ENCODE measurements at places on chromosomes 5 and 9.
A peak's percentile ranks its signal among the peaks of the same experiment; 100 is the strongest.

- H3K4me1 ChIP-seq: no peaks in the 10 kb centered on the region
- no peaks in the 10 kb centered on the region for H3K36me3 ChIP-seq
- no peak overlapping the region for H3K4me3 ChIP-seq
- no peak overlapping the region for H3K27ac ChIP-seq
- no peaks in the 10 kb centered on the region for H3K27me3 ChIP-seq
Measured at GRCh38 chr5:98464737-98465330, 308.6 kb upstream of the RGMB start.

- H3K27ac ChIP-seq: no peak overlapping the region
- no peak overlapping the region for H3K4me3 ChIP-seq
- no peak for DNase-seq
- no peaks in the 10 kb centered on the region for H3K27me3 ChIP-seq
Measured at GRCh38 chr5:23389291-23390101, 117.9 kb upstream of the PRDM9 start.

- no peak overlapping the region for H3K27ac ChIP-seq
- peaks cover 6% of the 10 kb centered on the region for H3K4me1 ChIP-seq
- no peaks in the 10 kb centered on the region for H3K36me3 ChIP-seq
- H3K27me3 ChIP-seq: no peaks in the 10 kb centered on the region
Measured at GRCh38 chr9:131318231-131319085, 28.9 kb downstream of the PLPP7 start.

DNA sequence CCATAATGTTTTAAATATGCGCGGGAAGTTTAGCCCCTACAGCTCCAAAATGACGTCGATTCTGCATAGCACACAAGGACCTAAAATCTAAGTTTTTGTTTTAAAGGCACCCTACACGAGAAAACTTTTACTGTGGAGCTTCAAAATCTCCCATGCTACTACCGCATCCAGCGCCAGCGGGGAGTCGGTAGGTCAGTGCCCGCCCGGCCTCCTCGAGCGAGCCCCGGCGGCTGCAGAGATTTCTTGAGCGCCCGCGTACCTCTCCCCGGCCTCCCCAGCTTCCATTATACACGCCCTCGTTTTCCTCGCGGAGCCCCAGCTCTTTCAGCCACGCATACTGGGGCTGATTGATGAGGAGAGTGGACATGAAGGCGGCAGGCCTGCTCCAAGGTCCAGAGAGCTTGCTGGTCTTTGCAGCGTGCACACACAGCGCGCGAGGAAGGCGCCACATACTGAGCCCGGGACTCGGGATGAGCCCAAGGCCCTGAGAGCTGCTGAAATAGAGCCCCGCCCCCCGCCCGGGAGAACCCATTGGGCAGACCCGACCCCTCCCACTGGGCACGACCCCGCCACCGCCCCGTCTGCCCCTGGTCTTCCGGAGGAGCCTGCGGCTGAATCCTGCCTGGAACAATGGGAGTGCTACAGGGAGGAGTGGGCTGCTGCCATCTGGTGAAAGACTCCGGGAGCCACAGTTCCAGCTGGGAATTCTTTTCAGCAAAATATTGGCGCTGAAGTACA is at the start of gene ALDH7A1:
Gene ALDH7A1, minus strand, starts transcription at position 472 of the 738 bp plus-strand sequence. Its CDS starts 21 bp downstream, at position 451.
- DNase-seq: peak; percentile 93
- H3K4me1 ChIP-seq: peaks cover 19% of the 10 kb centered on the region
- peaks cover 4% of the 10 kb centered on the region for H3K36me3 ChIP-seq
- peak within 1 kb of the TSS; percentile 89 for H3K27ac ChIP-seq
- peak within 1 kb of the TSS; percentile 92 for H3K4me3 ChIP-seq

DNA sequence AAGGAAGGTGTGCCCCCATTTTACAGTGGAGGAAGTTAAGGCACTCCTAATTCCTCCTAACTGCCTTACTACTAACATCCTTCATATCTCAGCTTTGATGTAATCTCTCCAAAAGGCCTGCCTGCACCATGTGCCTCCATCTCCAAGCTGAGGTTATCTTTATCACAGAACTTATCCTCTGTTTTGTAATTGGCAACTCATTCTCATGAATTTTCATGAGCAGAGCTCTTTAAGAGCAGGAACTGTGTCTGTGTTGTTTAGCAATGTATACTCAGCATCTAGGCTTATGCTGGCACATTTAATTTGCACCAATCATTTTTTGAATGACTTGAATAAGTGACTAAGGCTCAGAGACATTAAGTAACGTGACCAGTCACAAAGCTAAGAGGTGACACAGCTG is 147.9 kb upstream of the VLDLR start:
- H3K4me1 ChIP-seq: peaks cover 22% of the 10 kb centered on the region
- H3K36me3 ChIP-seq: no peaks in the 10 kb centered on the region
- no peaks in the 10 kb centered on the region for H3K27me3 ChIP-seq
- DNase-seq: no peak
- no peak overlapping the region for H3K4me3 ChIP-seq

DNA sequence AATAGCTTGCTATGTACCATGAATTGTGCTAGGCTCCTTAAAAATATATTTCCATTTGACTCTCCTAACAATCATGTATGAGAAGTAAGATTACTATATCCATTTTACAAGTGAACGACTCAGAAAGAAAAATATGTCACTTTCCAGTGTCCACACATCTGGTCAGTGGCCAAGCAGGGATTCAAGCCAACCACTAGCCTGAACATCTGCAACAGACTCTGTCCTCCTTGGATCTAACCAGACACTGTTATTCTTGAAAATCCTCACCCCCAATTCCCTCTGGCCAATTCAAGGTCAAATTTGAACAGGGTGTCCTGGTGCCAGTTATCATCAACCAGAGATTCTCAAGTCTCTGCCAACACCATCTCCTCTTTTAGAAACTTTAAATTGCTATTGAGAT is 344.1 kb upstream of the WWC1 start:
- H3K4me1 ChIP-seq: peaks cover 71% of the 10 kb centered on the region
- H3K27me3 ChIP-seq: peaks cover 29% of the 10 kb centered on the region
- no peak overlapping the region for H3K27ac ChIP-seq
- DNase-seq: no peak
- H3K4me3 ChIP-seq: no peak overlapping the region
- H3K36me3 ChIP-seq: no peaks in the 10 kb centered on the region

DNA sequence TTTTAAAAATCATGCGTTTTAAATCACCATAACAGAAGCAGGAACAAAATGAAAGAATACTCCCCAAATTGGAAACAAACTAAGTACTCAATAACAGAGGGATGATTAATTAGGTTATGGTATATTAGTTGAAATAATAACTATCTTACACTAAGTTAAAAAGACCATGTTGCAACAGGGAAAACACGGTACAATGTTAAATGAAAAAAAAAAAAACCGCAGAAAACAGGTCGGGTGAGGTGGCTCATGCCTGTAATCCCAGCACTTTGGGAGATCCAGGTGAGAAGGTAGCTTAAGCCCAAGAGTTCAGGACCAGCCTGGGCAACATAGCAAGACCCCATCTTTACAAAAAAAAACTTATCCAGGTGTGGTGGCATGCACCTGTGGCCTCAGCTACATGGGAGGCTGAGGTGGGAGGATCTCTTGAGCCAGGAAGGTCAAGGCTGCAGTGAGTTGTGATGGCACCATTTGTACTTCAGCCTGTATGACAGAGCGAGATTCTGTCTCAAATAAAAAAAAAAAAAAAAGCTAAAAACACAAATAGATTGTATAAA is 2.4 kb upstream of the PTPN3 start:
- H3K4me1 ChIP-seq: no peaks in the 10 kb centered on the region
- no peak overlapping the region for H3K27ac ChIP-seq
- no peaks in the 10 kb centered on the region for H3K36me3 ChIP-seq
- peaks cover 80% of the 10 kb centered on the region for H3K27me3 ChIP-seq
- no peak for DNase-seq

GRCh38 chr5:127997201-127997704 is 86.3 kb upstream of the SLC12A2 start:
- no peak for DNase-seq
- no peak overlapping the region for H3K27ac ChIP-seq
- H3K4me1 ChIP-seq: peaks cover 7% of the 10 kb centered on the region
- H3K36me3 ChIP-seq: no peaks in the 10 kb centered on the region
- H3K27me3 ChIP-seq: no peaks in the 10 kb centered on the region
- H3K4me3 ChIP-seq: no peak overlapping the region

DNA sequence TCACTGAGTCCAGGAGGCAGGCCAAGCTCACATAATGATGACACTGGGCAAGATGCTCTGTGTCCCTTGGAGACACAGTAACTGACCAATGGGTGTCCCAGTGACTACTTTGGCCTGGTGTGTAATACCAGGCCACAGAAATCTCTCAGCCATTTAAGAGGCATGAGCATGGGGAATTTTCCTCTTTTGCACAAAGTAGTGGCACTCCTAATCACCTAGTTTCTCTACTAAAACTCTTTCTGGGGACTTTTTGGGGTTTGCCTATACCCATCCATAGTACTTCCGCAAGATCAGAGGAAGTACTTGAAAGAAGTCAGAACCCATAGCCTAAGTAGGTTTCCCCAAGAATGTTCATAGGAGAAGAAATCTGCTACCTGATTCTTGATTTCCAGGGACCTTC is 161.9 kb downstream of the ARSB start:
- no peaks in the 10 kb centered on the region for H3K36me3 ChIP-seq
- peaks cover 23% of the 10 kb centered on the region for H3K4me1 ChIP-seq
- DNase-seq: no peak
- H3K27ac ChIP-seq: no peak overlapping the region
- no peaks in the 10 kb centered on the region for H3K27me3 ChIP-seq

GRCh38 chr9:104758974-104759373 is 5.0 kb upstream of the NIPSNAP3B start:
- no peak overlapping the region for H3K27ac ChIP-seq
- no peaks in the 10 kb centered on the region for H3K4me1 ChIP-seq
- H3K27me3 ChIP-seq: no peaks in the 10 kb centered on the region

All from type B pancreatic cell (in vitro differentiated cells).